ENCODE measurements at places on chromosomes 6 and 20.
A peak's percentile ranks its signal among the peaks of the same experiment; 100 is the strongest.

- no peak for DNase-seq
Measured at GRCh38 chr20:33669873-33670640, 3.3 kb downstream of the ACTL10 start.

- no peak for DNase-seq
Measured at GRCh38 chr6:142326540-142326939, 24.7 kb downstream of the ADGRG6 start.

DNA sequence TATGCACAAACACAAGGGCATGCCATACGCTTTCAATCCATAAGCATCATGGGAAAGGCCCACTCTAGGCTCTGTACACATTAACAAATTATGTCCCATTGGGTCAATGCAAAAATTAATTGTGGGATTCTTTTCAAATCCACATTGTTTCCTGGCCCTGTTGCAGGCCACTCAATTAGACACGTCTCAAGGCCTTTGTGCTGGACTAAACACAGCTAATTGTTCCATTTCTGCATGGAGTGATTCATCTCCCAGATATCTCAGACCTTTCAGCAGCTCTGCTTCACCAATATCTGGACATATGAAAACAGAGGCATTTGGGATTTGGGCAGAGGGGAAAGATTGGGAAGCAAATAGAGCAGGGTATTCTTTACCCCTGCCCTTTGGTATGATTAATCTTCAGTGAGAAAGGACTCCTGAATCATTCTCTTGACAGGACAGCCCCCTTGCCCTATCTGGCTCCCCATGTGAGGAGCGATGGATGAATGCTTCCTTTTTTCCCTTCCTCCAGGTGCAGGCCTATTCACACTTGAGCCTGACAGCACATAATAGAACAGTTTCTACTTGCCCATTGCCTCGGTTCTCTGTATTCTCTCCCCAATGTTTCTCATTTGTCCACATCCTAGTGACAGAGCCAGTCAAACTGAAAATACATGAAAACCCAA is 547.6 kb downstream of the HAO1 start:
- peak; percentile 47 for DNase-seq

DNA sequence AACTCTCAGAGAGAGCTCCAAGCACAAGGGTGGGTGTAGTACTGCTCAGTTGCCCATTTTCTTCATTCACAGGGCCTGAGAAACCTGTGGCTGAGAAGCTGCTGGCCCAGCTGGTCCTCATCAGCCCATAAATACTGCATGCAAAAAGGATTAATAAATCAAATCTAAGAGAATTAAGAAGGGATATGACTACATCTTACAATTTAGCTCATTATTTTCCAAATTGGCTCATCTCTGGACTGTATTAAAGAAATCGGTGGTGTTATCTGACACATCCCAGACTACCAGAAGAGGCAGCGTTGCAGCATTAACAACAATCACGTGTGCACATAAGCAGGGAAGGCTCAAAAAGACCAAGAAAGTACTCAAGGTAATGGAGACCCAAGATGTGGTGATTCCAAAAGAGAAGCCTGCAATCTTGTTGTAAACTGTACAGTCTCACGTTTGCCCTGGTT is 90.7 kb downstream of the CD24 start:
- no peak for DNase-seq

DNA sequence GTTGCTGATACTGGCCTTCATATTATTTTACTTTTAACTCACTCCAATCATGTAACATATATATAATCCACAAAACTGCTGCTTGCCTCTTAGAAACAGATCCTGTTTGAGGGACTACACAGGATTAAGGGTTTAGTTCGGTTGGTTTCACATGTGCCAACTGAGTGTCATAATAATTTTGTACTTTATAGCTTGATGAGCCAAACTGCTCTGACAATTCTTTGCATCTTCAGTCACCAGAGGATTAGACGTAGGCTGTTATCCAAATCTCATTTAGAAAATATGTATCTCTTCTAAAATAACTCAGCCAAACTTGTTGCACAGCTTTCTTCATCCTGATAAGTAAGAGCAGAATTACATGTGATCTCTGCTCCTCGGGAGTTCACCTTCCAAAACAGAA is 643.6 kb upstream of the PTCHD4 start:
- DNase-seq: no peak

DNA sequence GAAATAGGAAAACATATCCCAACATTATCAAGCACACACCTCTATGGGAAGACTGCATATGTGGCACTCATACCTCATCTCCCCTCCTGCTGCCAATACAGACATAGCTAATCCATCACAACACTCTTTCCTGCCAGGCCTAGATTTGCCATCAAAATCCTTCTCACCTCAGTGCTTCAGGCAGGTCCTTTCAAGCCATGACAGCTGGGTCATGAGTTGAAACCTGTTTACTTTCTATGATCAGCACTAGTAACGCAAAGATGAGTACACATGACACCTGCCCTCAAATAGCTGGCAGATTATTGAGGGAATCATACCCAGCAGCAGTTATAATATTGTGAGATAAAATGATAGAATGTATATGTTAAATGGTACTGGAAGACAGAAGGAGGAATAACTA is 183.1 kb downstream of the AIG1 start:
- DNase-seq: no peak

GRCh38 chr6:111600588-111601445 is 4.9 kb downstream of the TRAF3IP2 start:
- no peak for DNase-seq

DNA sequence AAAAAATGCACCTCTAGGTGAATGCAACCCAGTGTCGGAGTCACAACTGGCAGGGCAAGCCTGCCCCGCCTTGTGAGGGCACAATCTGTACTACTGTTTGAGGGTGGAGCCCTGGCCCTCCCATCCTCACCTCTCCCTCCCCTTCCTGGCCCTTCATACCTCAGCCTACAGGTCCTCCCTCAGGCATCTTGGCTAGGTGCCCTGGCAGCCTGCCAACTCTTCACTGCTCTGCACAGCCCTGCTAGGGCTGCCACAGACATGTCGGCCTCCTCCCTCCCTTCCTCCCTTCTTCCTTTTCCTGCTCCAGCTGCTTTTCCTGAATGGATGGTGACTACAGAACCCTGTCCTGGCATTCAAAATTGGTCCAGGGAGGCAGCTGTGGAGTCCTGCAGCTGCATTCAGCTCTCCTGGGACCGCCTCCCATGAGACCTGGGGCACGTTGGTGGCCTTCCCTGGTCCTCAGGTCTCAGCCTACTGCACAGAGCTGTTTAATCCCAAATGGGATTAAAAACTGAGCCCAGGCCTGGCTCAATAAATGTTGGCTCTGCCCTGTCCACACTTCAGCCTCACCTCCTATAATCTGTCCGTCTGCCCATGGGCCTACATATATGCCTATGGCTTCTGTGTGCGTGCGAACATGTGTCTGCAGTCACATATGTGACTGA is 52.7 kb downstream of the CDH22 start:
- no peak for DNase-seq

DNA sequence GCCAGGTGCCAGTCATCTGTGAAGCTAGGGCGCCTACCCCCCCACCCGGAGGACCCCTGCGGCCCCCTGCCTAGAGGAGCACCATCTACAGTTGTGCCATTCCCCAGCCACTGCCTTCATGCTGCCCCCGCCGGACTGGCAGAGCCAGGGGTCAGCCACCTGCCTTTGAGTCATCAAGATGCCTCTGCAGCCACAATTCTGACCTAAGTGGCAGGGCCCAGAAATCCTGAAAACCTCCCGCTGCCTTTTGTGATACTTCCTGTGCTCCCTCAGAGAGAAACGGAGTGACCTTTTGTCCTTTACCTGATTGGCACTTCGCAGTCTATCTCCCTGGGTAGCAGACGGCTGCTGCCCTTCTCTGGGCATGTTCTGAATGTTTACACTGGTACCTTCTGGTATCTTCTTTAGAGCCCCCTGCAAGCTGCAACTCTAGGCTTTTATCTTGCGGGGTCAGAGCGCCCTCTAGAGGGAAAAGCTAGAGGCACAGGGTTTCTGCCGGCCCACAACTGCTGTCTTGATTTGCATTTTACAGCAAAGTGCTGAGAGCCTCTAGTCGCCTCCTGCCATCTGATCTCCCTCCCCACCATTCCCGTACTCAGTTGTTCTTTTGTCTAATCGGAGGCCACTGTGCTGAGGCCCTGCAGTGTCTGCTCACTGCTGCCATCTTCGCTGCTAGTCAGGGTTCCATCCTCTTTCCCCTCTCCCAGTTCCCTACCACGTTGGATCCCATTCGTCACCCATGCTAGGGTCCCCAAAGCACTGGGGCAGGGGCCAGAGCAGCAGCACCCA is 26.9 kb downstream of the SPATA2 start:
- DNase-seq: peak; percentile 37

DNA sequence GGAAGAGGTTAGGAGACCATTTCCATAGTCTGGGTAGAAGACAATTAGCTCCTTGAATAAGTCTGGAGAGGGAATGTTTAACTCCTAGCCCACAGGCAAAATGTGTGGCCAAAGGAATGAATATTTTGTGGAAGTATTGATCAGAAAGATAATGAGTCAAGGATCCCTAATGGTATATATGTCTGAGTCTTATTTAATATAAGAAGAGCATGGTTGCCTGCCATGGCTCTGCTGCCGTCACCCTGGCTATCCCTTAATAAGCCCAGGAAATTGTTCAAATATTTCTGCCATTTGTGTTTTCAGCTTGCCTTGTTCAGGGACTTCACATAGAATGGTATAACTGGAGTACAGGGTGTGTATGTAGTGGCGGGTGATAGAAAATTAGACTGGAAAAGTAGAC is 18.1 kb upstream of the CALHM6 start:
- DNase-seq: no peak

DNA sequence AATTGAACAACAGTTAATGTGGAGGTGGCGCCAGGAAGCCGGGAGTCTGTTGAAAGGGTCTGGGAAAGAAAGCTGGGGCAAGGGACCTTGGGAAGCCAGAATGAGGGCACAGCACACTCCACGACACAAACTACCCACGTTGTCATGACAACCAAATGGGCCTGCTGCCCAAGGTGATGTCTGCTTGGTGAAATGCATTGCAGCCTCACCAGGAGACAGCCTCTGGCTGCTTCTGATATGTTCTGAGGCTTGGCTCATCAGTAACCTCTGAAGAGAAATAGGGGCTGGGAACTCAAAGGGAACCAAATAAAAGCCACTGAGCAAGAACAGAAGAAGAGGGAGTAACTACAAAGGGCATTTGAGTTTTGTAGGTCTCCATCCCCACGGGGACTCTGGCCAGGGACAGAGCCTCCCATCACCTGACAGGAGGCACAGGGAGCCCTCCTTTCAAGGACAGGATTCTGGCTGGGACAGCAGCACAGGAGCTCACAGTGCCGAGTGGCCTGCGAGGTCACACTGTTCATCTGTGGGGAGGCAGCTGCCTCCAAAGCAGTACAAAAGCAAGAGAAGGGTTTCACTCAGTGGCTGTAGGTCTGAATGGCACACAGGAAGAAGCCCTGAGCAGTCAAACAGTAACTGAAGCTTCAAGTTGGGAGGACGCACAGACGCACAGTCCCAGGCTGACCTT is 44.6 kb upstream of the KCNK16 start:
- DNase-seq: no peak

- no peak for DNase-seq
Measured at GRCh38 chr6:144935661-144936060, 650.5 kb downstream of the UTRN start.

DNA sequence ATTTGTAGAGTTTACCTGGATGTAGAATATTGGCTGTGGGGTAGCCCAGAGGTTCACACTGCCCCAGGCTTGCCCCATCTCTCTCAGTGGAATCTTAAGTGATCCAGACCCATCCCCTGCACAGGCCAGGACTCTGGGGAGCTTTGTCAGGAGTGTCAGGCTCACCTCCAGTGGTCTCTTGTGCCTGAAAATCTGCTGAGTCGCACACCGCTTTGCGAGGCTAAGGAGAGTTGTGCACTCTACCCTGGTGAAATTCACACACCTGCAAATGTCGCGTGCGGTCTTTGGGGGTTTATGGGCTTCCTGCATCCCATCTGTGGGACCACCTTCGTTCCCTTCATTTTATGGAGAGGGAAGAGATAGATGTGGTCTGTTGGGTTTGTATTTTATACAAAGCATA is 63.6 kb upstream of the KIF25 start:
- no peak for DNase-seq

GRCh38 chr20:33531047-33531877 is 41.4 kb downstream of the CBFA2T2 start:
- DNase-seq: peak; percentile 2

DNA sequence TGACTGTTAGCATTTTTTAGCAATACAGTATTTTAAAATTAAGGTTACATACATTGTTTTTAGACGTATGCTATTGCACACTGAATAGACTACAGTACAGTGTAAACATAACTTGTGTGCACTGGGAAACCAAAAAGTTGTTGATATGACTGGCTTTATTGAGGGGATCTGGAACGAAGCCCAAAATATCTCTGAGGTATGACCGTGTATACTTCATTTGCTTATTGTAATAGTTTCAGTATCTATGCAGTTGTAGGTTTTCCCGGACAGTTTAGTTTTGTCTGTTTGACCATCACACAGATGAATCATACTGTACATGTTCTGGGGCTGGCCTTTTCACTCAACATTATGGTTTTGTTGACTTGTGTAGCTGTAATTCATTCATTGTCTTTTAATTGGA is 6.9 kb upstream of the ZBTB12 start:
- peak; percentile 59 for DNase-seq

DNA sequence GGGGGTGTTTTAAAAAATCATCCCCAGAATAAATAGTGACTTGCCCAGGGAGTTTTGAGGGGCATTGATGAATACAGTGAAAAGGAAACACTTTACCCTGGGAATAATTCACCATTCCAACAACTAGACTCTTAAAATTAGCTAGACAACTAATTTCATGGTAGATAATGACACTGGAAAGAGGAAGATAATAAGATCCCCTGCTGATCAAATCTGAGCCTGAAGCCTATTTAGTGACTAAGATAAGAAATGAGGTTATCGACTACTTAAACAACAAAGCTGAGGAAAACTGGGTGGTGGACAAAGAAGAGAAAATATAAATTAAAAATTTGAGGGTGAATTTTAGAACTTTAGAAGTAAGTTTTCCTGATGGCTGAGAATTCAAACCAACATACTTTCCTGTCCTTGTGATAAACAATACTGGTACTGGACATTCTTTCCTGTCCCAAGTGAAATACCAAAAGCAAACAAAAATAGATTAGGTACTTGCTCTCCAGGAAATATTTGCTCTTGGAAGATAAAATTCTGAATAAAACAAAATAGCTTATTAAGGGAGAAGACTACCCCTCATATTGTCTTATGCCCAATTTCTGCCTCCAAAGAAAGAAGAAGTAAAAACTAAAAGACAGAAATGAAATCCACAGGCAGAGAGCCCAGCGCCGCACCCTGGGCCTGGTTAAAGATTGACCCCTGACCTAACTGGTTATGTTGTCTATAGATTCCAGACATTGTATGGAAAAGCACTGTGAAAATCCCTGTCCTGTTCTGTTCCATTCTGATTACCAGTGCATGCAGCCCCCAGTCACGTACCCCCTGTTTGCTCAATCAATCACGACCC is 64.0 kb upstream of the ADGRF4 start:
- no peak for DNase-seq

- peak; percentile 37 for DNase-seq
Measured at GRCh38 chr6:156718647-156719394, 58.4 kb upstream of the ARID1B start.

- no peak for DNase-seq
Measured at GRCh38 chr6:41162687-41163418, at the start of gene TREM2. Gene TREM2, minus strand, starts transcription at chr6:41163116. Its CDS starts 34 bp downstream, at chr6:41163082.

- DNase-seq: no peak
Measured at GRCh38 chr6:160420969-160421556, 72.9 kb downstream of the SLC22A3 start.

- DNase-seq: no peak
Measured at GRCh38 chr6:160378882-160379281, 30.7 kb downstream of the SLC22A3 start.

- DNase-seq: no peak
Measured at GRCh38 chr6:56671651-56672461, 29.2 kb upstream of the DST start.

GRCh38 chr6:163405412-163406309 is 8.9 kb upstream of the QKI start:
- no peak for DNase-seq

GRCh38 chr20:42846784-42847490 is 342.8 kb downstream of the PTPRT start:
- no peak for DNase-seq

All from HCEC 1CT (cell line).